ENCODE measurements at places on chromosomes 6 and 20.

GRCh38 chr6:135811644-135812526 is 39.6 kb upstream of the PDE7B start:
- no peak for DNase-seq

- DNase-seq, result no peak
Observed at GRCh38 chr6:95578106-95578410, 723 bp downstream of the MANEA start.

DNA sequence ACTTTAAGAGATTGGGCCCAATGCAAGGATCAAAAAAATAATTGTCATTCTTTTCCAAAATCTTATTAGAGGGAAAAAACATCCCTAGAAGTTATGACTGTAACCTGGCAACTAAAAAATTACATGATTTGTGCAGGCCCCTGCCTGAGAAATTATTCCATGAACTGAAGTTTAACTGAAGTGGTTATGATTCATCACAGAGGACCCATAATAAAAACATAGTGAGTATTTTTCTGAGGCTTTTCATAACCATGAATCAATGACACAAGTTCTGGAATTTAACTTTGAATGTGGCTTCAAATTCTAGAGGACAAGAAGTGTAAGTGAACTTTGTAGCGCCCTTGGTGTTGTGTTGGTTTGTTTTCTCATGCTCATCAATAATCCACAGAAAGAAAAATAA is 31.1 kb upstream of the CARMIL1 start:
- DNase-seq, result no peak

GRCh38 chr6:83708970-83709747 is at the start of gene SNAP91:
TSS of gene SNAP91 (minus strand) at chr6:83709101. CDS start at chr6:83707927, 1,174 bp downstream.
- no peak for DNase-seq

DNA sequence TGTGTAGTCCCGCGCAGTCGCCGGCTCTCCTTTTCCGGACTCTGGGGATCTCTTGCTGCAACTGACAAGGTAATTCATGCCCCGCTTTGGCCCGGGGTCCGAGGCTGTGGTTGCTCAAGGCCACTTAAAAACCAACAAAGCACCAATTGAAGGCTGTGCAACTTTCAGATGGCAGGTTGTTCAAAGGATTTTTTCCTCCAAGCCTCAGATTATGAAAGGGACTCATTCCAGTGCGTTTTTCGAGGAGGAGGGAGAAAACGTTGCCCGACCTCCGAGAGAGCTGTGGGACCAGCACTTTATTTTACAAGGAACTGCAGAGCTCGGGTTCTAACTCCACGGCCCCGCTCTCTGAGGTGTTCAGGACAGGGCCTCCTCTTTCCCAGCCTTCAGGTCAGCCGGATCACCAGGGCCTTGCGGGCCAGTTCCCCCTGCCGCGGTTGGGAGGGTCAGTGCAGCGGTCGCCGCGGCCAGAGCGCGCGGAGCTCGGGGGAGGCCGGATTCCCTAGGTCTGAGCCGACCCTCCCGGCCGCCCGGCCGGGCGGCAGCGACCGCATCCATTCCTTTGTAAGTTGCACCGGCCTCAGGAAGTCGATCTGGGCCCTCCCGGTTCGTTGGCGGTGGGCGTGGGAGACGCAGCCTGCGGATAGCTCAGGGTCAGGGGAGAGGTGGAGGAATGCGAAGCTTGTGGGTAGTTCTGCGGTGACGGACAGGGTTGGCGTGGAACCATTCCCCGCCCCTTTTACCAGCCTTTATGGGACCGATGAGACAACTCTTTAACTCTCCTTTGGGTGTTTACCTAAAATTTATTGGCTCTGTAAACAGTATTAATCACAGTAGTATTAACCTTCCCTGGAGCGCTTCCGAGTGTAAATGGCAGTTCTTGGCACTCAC is 1.6 kb downstream of the UTRN start:
- peak; percentile 72 for DNase-seq

DNA sequence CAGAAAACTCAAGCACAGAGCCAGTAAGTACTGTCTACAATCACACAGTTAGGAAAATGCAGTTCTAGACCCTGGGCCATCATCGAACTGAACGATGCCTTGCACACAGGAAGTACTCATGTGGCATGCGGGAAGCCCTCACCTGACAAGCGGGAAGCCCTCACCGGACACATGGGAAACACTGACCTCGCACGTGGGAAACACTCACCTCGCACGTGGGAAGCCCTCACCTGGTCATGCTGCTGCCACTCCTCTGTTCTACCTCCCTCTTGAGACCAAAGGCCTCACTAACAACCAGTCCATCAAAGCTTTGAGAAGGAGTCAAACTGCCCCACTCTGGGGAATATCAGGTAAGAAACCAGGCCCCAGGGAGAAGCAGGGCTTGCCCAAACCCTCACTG is 105.6 kb upstream of the PTPRT start:
- no peak for DNase-seq

- no peak for DNase-seq
Observed at GRCh38 chr6:30013291-30013922, 47.7 kb upstream of the POLR1H start.

DNA sequence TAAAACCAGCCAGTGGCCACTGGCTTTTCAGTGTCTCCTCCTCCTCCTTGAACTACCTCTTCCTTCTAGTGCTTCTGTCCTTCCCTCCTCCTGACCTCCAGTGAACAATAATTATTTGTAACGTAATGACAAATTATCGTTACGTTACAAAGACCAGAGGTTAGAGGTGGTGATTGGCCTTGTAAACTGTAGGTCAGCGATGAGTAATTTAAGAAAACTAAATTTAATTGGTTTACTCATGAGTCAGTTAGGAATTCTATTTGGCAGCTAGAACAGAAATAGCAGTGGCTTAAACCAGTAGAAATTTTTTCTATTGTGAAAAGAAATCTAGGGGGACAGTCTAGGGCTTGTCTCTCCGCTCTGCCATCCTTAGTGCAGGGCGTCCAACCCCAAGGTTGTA is 38.8 kb downstream of the PPARD start:
- no peak for DNase-seq

- DNase-seq, result no peak
Observed at GRCh38 chr6:149200282-149200945, 117.1 kb upstream of the TAB2 start.

DNA sequence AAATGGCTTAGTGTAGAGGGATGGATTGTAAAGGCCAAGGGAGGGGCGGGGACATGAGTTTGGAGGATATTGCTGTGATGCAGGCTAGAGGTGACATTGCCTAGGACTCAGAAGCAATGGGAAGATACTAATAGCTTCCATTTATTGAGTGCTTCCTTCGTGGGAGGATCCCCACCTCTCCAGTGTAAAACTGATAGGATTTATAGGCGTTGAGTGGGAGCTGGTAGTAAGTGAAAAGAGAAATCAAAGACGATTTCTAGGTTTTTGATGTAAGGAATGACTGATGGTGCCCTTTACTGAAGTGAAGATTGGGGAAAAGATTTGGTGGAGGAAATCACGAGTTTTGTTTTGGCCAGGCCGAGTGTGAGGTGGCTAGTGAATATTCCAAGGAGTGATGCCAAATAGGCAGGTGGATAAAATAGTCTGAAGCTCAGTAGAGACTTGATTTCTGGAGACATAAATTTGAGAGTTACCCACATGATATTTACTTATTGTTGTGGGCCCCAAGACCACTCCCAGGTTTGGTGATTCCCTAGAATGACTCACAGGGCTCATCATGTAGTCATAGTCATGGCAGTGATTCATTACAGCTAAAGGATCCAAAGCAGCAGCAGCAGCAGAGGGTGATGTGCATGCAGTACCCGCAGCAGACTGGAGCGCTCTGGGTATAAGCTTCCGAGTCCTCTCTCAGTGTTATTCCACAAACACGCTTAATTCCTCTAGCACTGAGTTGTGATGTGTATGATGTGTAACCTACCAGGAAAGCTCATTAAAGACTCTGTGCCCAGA is 10.2 kb downstream of the RPRD1B start:
- DNase-seq, result no peak

DNA sequence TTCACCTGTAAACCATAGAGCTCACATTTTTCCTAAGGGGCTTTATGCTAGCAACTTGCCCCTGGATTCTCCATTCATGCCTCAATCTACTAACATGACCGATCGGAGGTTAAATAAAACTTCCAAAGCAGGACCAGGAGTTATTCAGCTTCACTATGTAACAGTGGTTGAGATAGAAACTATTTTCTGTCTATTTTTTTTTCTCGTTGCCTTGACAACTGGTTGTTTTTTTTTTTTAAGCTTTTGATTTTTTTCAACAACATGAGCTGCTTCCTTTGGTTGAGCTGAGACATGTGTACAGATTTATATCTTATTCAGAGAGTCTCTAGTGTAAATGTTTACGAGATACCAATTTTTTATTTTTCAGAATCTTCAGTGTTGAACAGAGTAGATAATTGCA is 85.7 kb downstream of the SHLD1 start:
- DNase-seq, result no peak

GRCh38 chr20:7352165-7352564 is 584.7 kb downstream of the BMP2 start:
- no peak for DNase-seq

DNA sequence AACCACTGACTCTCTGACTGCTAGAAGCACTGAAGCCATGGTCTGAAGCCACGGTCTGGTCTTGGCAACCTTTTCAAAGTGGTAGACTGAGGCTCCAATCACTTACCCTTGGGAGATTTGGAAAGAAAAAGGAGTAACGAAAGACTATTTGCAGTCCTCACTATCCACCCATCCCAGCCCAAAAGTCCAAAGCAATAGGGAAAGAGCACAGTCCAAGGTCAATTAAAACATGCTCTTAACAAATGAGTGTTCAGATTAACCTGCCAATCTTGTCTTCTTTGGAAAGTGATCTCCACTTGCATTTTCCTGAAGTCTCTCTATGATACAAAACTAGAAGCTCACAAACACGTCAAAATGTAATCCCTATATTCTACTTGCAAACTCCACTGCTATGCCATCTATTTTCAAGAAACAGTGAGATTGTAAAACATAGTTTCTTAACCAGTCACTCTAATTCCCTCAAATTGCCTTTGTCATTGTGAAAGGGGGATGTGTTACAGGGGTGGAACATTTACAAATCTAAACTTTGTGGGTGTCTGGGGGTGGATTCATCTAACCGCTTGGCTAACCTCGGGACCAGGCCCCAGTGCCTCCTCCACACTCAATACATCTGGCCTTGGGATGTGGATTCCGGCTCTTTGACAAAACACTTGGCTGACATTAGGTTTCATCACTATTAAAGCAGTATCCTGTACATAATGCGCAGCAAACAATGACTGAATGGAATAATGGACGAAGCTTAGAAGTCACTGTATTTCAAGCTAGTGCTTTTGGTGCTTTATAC is 56.4 kb downstream of the B4GALT5 start:
- no peak for DNase-seq

DNA sequence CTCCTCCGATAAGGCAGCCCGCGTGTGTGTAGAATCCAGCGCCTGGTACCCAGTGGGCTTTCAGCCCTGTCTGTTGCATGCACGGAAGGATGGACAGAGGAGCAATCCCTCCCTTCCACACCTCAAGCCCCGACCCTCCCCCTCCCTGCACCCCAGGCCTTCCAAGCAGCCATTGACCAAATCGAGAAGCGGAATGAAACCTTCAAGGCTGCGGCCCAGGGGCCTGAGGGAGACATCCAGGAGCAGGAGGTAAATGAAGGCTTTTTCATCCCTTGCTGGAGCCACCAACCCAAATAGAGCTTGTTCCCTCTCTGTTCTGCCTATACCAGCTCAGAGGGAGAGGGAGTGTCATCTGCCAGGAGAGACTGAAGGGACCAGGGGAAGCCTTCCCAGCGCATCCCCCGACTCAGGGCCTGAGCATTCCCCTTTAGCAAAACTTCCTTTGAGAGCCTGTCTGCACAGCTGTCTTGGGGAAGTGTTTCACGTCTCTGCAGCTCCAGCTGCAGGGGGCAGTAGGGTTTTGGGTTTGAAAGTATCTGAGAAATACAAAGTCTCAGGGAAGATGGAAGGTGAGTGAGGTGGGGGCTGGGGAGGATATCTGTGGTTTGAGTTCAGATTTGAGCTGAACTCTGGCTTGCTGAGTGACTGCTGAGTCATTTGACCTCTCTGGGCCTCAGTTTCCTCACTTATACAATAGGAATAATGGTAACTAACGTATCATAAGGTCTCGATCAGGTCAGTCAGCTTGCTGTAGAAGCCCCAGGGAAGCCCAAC is 16.1 kb downstream of the FGD2 start:
- peak; percentile 23 for DNase-seq

DNA sequence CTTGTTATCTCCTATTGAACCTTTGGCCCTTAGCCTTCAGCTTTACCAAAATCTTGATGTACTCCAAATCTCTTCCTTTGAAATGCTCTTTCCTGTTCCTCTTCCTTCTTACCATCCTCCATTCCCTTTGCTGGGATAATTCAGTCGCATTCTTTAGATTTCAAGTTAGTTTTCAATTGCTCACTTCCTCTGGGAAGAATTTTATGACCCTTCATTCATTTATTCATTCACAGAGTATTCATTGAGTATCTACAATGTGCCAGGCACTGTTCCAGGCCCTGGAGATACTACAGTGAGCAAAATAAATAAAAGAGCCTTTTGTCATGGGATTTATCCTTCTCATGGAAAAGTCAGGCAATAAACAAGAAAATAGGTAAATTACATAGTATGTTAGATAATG is 548.2 kb upstream of the FLRT3 start:
- DNase-seq, result no peak

DNA sequence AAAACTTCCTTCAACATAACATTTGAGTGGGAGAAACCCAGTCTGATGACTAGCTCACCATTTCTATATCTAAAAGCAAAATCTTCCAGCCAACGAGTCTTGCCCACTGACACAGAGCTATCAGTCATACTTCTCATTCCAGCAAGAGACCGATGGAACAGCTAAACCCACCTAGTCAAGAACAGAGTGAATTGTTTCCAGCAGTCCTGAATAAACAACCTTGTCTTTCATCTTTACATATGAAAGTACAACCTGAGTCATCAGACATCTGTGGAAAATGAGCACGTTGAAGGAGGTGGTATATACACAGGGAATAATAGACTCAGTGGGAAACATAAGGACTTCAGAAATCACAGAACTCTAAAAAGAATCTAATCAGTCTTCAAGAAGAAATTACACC is 23.8 kb downstream of the NRSN1 start:
- DNase-seq, result no peak

- no peak for DNase-seq
Observed at GRCh38 chr6:125338381-125338780, 36.6 kb upstream of the HDDC2 start.

DNA sequence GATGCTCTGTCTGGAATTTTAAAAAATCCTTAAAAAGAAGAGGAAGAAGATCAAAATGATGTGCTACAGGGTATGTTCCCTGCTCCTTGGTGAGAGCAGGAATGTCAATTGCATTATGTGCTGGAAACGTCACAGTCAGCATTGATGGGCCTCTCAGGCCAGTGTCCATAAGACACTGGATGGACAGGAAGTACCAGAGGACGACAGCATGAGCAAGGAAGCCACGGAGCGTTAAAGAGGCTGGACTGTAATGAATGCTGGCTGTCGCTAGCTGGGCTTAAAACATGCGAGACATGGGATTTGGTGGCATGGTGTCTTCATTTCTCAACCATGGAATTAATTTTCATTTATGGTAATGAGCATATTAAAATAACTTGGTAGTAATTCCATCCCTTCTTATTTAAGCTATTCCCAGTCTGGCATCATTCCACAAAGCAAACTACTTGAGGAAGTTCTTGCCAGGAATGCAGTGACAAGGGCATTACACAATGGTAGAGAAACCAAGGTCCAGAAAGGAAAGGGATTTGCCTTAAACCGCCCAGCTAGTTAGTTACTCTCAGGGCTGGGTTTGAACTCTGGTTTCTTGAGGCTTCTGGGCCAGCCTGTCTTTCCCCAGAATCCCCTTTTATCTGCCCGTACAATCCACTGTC is 166.6 kb upstream of the SOX4 start:
- no peak for DNase-seq

- no peak for DNase-seq
Observed at GRCh38 chr6:109687271-109687761, 3.7 kb downstream of the AK9 start.

GRCh38 chr6:41463062-41463930 is 82.9 kb upstream of the FOXP4 start:
- peak; percentile 64 for DNase-seq

GRCh38 chr6:128005009-128005408 is 104.2 kb upstream of the THEMIS start:
- DNase-seq, result no peak
